ENCODE measurements at places on chromosomes 4 and X. TPM values are rescaled to one million over a fixed set of nuclear protein-coding genes. Genes with fewer than 3 reads are reported as not detected.

- no peak for DNase-seq
Observed at GRCh38 chr4:2402048-2402842, 16.2 kb downstream of the ZFYVE28 start.

Gene H2BW2
- not detected for total RNA-seq

- DNase-seq: no peak
Observed at GRCh38 chrX:39709364-39709763, 388.4 kb downstream of the BCOR start.

GRCh38 chr4:28432348-28433025 lies 1571.8 kb downstream of the STIM2 start:
- DNase-seq: no peak

GRCh38 chrX:95893636-95894035 lies 791.0 kb upstream of the DIAPH2 start:
- DNase-seq: no peak

Gene GAR1
- 20.8 TPM for total RNA-seq

- DNase-seq: no peak
Observed at GRCh38 chrX:38561951-38562719, 793 bp downstream of the TSPAN7 start.

GRCh38 chr4:25590171-25590570 lies 65.5 kb upstream of the SLC34A2 start:
- DNase-seq: no peak

DNA sequence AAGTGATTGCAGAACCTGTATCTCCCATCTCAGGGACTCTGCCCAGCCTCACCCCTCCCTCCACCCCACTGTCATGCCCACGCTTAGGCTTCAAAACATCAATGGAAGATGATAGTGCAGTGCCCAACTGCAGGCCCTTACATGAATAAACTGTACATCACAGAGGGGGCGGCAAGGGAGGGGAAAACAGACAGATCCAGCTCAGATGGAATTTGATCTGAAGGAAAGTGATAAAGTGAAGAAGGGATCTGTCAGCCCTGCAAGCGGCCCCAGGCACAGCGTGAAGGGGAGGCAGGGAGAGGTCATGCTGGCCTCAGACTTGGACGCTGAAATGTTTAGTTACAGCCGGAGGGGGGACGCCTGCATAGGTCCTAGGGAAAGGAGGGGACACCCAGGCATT lies 38.5 kb downstream of the GYG2 start:
- DNase-seq: no peak
